NCI-H526 (cell line): ENCODE measurements at places on chromosomes 2 and 18.

- DNase-seq, result no peak
Observed at GRCh38 chr2:71453404-71454220, at the start of gene DYSF. TSS of gene DYSF (plus strand) at chr2:71453561.

DNA sequence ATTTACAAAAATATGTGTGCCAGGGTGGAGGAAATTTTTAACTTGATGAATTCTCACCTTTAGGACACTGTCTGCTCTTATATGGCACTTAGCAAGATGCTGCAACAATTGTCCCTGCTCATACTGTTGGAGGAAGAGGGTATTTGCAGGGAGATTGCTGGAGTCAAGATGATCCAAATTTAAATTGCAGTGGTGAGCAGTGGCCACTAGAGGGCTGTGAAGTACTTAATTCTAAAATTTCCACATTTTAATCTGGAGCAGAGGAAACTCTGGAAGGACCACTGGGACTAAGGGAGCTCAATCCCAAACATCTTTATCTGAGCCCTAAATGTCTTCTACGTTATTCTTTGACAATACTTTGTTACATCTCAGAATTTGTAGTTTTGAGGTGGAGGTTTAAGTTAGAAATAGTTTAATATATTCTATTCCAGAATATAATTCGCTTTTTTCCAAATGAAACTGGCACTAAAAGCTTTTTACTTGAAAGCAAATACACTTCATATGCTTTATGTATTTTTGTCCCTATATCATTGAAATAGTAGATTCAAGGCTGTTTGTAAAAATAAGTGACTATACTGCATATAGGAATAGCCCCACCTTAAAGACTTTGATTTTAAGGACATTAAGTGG is 33.0 kb upstream of the PTH2R start:
- peak; percentile 67 for DNase-seq

DNA sequence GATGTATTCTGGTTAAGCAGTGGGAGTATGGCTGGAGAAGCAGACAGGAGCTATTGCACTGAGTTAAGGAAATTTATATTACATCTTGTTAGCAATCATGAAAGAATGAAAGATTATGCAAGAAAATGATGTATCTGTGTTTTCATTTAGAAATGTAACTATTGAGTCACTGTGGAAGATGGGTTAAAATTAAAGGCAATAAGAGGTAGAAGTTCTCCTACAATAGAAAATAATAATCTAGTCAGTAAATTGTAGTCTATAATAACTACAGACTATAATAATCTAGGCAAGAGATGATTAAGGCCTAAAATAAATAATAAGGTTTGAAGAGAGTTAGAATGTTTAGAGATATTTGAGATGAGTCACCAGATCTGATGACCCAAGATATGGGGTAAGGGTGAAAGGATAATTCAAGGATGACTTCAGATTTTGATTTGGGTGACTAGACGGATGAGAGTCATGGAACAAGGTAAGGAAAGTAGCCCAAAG is 371.9 kb upstream of the KCNH7 start:
- no peak for DNase-seq

DNA sequence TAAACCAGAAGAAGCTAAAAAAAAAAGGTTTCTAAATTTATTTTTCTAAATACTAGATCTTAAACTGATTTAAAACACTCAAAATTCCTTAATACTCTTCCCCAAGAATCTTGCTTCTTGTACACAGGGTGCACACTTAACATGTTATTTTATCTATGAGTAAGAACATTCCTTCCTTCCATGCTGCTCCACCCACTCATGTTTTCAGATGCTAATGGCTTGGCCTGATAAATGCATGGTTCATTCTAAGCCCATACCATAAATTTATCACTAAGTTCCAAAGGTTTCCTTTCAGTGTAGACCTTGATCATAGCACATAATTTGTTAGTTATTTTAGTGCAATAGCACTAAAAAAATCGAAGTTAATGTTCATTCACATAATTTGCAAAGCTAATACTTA is 8.1 kb downstream of the FBXO48 start:
- no peak for DNase-seq

GRCh38 chr2:16256601-16257321 is 316.4 kb downstream of the MYCN start:
- DNase-seq, result no peak

GRCh38 chr18:5058768-5059695 is 138.0 kb downstream of the AKAIN1 start:
- no peak for DNase-seq

- DNase-seq, result no peak
Observed at GRCh38 chr2:187924293-187924692, 367.4 kb upstream of the GULP1 start.

DNA sequence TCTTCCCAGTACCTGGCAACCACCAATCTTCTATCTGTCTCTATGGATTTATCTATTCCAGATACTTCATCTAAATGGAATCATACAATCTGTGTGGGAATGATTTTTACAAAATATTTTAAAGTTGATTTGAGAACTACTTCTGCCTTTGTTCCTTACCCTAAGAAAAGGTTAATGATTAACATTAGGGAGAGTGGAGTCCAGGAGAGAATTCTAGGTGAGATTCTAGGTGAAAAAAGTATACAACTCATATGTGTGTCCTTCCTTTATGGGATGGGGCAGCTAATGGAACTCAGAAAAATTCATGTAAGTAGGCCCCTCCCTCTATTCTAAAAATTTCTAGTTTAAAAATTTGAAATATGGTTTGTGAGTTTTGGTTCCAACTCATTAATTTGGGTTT is 35.9 kb upstream of the WDSUB1 start:
- no peak for DNase-seq

DNA sequence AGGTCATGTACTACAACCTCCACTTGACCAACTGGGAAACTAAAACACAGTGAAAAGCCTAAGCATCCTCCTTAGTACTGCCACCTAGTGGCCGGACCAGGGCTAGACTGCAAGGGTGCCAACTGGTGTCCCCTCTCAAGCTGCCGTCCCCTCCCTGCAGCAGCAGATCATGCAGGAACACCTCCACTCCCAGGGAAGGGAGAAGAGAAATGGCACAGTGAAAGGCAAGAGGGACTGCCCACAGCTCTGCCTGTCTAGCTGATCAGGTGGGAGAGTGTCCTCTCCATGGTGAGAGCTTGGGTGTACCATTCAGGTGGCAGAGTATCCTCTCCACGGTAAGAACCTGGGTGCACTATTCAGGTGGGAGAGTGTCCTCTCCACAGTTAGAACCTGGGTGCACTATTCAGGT is 78.1 kb downstream of the AAK1 start:
- DNase-seq, result peak; percentile 67

GRCh38 chr2:25894135-25894830 is 16.0 kb upstream of the ASXL2 start:
- no peak for DNase-seq

- no peak for DNase-seq
Observed at GRCh38 chr18:79558196-79558932, 121.2 kb upstream of the CTDP1 start.

DNA sequence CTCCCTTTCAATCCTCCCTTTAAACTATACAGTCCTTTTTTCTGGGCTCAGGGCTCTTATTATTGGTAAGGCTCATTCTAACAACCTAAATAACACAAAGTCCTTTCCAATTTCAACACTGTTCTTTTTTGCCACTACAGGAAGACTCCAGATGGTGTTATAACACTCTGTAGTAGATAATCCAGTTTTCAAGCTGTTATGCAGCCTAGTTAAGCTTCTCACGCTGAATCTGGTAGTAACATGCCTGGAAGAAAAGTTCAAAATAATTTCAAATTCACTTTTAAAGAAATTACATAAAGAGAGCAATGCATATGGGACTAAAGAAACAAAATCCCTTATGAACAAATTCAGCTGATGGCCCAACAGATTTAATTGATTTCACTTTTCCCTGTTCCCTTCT is 3.2 kb upstream of the MPP4 start:
- no peak for DNase-seq
